ENCODE measurements at places on chromosomes 12 and 14. TPM values are rescaled to one million over a fixed set of nuclear protein-coding genes. Genes with fewer than 3 reads are reported as not detected.

- DNase-seq = no peak
Observed at GRCh38 chr14:73238941-73239340, 1.6 kb downstream of the PAPLN start.

DNA sequence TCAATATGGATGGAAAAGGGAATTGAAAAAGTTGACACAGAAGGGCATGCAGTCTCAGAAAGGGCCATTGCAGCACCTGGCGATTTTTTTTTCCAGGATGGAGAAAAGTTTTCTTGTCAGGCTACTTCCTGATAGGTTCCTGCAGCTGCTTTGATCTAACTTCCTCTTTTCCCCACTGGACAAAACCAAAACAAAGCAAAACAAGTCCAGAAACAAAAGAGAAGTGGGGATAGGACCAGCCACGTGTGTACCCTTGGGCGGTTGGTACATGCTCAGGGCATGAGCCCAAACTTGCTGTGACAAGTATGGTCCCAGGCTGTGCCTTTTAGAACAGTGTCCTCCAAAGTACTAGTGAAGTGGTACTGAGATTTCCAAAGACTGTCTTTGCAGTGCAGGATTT, 89.8 kb downstream of the CHST11 start:
- DNase-seq = no peak

- no peak for DNase-seq
Observed at GRCh38 chr12:108768591-108769500, 37.5 kb upstream of the CORO1C start.

DNA sequence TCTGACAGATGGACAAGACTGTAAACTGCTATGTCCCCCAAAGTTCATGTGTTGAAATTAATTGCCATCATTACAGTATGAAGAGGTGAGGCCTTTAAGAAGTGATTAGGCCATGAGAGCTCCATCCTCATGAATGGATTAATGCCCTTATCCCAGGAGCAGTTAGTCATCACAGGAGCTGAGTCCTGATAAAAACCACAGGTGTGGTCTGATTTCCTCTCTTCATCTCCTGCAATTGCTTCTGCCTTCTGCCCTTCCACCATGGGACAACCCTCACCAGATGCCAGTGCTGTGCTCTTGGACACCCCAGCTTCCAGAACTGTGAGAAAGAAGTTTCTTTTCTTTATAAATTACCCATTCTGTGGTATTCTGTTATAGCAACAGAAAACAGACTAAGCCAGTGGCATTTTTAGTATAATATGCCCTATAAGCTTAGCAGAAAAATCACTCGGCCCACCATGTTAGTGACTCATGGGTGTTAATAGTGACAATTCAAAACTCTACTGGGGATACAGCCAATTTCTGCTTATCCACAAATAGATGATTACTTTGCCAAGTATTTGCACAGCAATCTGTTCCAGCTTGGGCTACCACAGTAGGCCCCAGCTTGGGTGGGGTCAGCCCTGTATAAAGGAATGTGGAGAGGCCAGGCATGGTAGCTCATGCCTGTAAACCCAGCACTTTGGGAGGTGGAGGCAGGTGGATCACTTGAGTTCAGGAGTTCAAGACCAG, 129.0 kb upstream of the BCL2L14 start:
- no peak for DNase-seq

RERG gene
- total RNA-seq = 34.5 TPM

RESF1 gene
- 43.5 TPM for total RNA-seq
